Activated CD4-positive, alpha-beta T cell treated with anti-CD3 and anti-CD28 coated beads, Interleukin-2, amount 10 ng/mL, durations not matched to agents 7 days and 5 days (primary cell): ENCODE measurements at places on chromosomes 7 and 10. TPM values are rescaled to one million over a fixed set of nuclear protein-coding genes. Genes with fewer than 3 reads are reported as not detected.

GRCh38 chr10:70939441-70940003 lies 51.2 kb upstream of the PCBD1 start:
- DNase-seq: no peak

Gene ITIH5
- not detected for total RNA-seq

- DNase-seq: no peak
Measured at GRCh38 chr7:88431882-88432281, 125.2 kb upstream of the STEAP4 start.

DNA sequence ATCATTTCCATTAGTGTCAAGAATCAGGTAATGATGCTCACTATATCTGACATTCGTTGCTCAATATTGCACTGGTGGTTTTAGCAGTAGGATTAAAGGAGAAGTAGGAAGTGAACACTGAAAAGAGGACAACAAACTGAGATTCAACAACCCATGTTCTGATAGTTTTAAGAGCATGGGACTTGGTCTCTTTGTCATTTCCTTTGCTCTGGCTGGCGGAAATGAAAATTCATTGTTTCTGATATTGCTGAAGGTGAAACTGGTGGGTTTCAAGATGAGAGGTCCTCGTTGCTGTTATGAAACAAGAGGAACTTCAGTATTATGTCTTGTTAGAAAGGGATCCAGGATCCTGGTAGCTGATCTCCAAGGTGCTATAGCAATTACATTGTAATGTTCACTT lies 129.0 kb downstream of the DNAH11 start:
- DNase-seq: no peak

Gene TACR2
- total RNA-seq: not detected

DNA sequence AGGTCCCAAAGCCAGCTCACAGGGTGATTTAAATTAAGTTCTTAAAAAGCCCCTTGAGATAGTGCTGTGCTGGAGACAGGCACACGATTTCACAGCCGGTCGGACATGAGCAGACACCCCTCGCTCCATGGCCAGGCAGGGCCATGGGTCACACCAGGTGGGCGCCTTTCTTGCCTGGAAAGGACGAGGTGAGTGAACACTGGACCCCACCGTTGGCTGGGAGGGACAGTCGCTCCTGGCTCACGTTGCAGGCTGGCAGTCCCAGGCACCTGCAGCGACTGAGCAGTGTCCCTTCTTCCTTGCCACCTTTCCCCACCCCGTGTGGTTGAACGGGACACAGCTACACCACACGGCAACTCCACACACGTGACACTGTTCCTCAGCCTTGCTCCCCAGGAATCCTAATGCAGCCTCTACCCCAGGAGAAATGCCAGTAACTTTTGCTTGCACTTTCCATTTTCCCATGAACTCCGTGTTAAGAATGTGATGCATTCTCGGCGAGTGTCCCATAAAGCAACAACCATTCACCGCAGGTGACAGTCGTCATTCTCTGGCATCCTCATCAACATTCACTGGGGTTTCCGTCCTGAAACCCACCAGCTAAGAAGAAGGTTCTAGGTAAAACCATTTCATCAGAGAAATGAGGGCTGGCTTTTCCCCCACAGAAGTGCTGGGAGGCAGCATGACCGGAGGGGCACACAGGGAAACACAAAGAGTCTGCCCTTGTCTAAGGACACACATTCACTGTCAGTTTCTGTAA lies 217.4 kb downstream of the ZMYND11 start:
- no peak for DNase-seq

Gene DGKI
- total RNA-seq: 0.06 TPM

GRCh38 chr7:64883113-64883905 lies 19.8 kb upstream of the ZNF273 start:
- no peak for DNase-seq

Gene GBX1
- total RNA-seq: not detected

Gene ANKRD22
- total RNA-seq: 0.48 TPM

Gene LRRC17
- 0.30 TPM for total RNA-seq

Gene INHBA
- total RNA-seq: not detected

Gene ABCB1
- 2.7 TPM for total RNA-seq

Gene GFRA1
- total RNA-seq: not detected
